ENCODE measurements at places on chromosomes 1 and 21. TPM values are rescaled to one million over a fixed set of nuclear protein-coding genes. Genes with fewer than 3 reads are reported as not detected.

- DNase-seq, result no peak
These were observed 11.0 kb upstream of the KCNA2 start for GRCh38 chr1:110617116-110617515.

- no peak for DNase-seq
These were observed 43.8 kb downstream of the MACO1 start for GRCh38 chr1:25474439-25475047.

GRCh38 chr1:182032251-182032650, 29.3 kb downstream of the ZNF648 start:
- DNase-seq, result no peak

Gene HPDL
- total RNA-seq, result 6.2 TPM

Gene HSD3B1
- total RNA-seq, result 62.4 TPM
